ENCODE measurements at places on chromosomes 12 and 14. TPM values are rescaled to one million over a fixed set of nuclear protein-coding genes. Genes with fewer than 3 reads are reported as not detected.

The DAZAP2 gene
- total RNA-seq: 138 TPM

GRCh38 chr14:22338917-22339715, 249.9 kb downstream of the DAD1 start:
- H3K27ac ChIP-seq: no peak overlapping the region
- no peaks in the 10 kb centered on the region for H3K36me3 ChIP-seq
- H3K4me1 ChIP-seq: peaks cover 2% of the 10 kb centered on the region
- DNase-seq: peak; percentile 11

The IAPP gene
- not detected for total RNA-seq

GRCh38 chr12:107361970-107362369, 268.6 kb upstream of the CRY1 start:
- H3K27me3 ChIP-seq: no peaks in the 10 kb centered on the region
- H3K36me3 ChIP-seq: no peaks in the 10 kb centered on the region
- no peak overlapping the region for H3K4me3 ChIP-seq
- peaks cover 10% of the 10 kb centered on the region for H3K4me1 ChIP-seq

The LMNTD1 gene
- not detected for total RNA-seq

GRCh38 chr12:50859621-50860310, 17.0 kb downstream of the TMPRSS12 start:
- H3K36me3 ChIP-seq: no peaks in the 10 kb centered on the region
- H3K4me1 ChIP-seq: no peaks in the 10 kb centered on the region
- H3K27me3 ChIP-seq: no peaks in the 10 kb centered on the region
- no peak overlapping the region for H3K4me3 ChIP-seq

- no peaks in the 10 kb centered on the region for H3K36me3 ChIP-seq
- no peak for DNase-seq
- H3K27me3 ChIP-seq: no peaks in the 10 kb centered on the region
- no peak overlapping the region for H3K27ac ChIP-seq
- H3K4me1 ChIP-seq: peaks cover 8% of the 10 kb centered on the region
Observed at GRCh38 chr14:56137849-56138248, 19.6 kb downstream of the PELI2 start.

GRCh38 chr12:101939856-101940265, 62.5 kb downstream of the DRAM1 start:
- no peak overlapping the region for H3K27ac ChIP-seq
- H3K4me3 ChIP-seq: no peak overlapping the region
- no peaks in the 10 kb centered on the region for H3K36me3 ChIP-seq
- peak; percentile 87 for DNase-seq

DNA sequence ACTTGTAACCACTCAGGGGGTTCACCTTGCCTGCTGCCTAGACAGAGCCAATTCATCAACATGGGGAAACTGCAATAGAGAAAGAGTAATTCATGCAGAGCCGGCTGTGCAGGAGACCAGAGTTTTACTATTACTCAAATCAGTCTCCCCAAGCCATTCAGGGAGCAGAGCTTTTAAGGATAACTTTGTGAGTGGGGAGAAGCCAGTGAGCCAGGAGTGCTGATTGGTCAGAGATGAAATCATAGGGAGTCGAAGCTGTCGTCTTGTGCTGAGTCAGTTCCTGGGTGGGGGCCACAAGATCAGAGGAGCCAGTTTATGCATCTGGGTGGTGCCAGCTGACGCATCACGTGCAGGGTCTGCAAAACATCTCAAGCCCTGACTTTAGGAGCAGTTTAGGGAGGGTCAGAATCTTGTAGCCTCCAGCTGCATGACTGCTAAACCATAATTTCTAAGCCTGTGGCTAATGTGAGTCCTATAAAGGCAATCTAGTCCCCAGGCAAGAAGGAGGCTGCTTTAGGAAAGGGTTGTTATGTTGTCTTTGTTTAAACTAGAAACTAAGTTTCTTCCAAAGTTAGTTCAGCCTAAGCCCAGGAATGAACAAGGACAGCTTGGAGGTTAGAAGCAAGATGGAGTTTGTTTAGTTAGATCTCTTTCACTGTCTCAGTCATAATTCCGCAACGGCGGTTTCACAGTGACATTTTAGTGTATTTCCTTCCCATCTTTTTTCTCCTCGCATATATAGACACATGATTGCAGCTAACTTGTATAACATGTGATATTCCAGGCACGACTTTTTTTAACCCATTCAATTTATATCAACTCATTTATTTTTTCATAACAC, 68.9 kb upstream of the NCOR2 start:
- DNase-seq: peak; percentile 64
- peaks cover 13% of the 10 kb centered on the region for H3K4me1 ChIP-seq

The LRCOL1 gene
- not detected for total RNA-seq

The FGF23 gene
- not detected for total RNA-seq

DNA sequence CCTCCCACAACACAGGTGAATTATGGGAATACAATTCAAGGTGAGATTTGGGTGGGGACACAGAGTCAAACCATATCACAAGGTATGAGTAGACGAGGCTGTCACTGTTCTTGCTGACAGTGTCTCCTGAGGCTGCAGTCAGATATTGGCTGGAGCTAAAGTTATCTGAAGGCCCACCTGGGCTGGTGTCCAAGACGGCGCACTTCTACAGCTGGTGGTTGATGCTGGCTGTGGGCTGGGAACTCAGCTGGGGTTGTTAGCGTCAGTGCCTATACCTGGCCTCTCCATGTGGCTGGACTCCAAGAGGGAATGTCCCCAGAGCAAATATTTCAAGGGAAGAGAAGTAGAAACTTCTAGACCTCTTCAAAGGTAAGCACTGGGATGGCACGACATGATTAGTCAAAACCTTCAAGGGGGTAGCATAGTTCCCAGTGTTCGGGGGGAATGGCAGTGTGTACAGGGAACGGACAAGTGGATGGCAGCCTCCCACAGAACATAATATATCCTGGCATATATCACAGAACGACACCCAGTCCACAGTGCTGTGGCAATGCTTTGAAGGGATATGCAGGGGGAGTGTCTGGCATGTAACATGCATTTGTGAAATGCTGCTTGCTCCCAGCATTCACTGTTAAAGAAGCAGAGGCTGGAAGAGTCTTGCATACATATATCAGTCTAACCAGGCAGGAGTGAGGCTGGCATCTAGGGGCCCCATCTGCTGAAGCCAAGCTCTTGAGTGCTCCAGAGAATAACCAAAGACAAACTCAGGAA, 126.7 kb upstream of the RFLNA start:
- no peak overlapping the region for H3K27ac ChIP-seq
- H3K4me1 ChIP-seq: no peaks in the 10 kb centered on the region

- no peaks in the 10 kb centered on the region for H3K27me3 ChIP-seq
- no peak overlapping the region for H3K4me3 ChIP-seq
- no peak overlapping the region for H3K27ac ChIP-seq
- H3K4me1 ChIP-seq: no peaks in the 10 kb centered on the region
- DNase-seq: no peak
- no peaks in the 10 kb centered on the region for H3K36me3 ChIP-seq
Observed at GRCh38 chr12:77746096-77746495, 84.6 kb upstream of the NAV3 start.

DNA sequence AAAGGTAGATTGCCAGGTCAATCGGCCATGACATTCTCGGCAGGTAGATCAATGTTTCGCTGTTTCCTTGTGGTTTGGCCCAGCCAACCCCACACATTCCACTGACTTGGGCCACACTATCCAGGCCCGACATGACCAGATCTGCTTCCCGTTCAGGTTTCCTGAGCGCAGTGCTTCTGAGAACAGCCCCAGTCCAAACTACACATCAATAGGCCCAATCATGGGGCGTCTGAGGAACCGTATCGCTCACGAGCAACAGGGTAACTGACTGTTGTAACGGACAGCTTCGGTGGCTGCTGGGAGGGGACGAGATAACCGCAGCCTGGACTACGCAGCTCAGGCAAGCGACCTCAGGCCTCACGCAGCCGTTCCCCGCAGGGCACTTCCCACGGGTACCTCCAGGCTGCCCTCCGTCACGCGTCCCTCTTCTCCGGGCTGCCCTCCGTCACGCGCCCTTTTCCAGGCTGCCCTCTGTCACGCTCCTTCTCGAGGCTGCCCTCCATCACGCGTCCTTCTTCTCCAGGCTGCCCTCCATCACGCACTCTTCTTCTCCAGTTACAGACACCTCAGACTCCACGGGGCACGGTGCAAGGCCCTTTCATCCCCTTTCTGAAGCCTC, 14.7 kb downstream of the ZNF605 start:
- no peak overlapping the region for H3K27ac ChIP-seq
- H3K27me3 ChIP-seq: no peaks in the 10 kb centered on the region
- DNase-seq: no peak
- H3K4me3 ChIP-seq: no peak overlapping the region
- peaks cover 27% of the 10 kb centered on the region for H3K36me3 ChIP-seq

- no peaks in the 10 kb centered on the region for H3K27me3 ChIP-seq
- H3K27ac ChIP-seq: no peak overlapping the region
- no peaks in the 10 kb centered on the region for H3K36me3 ChIP-seq
- H3K4me3 ChIP-seq: no peak overlapping the region
- peaks cover under 1% of the 10 kb centered on the region for H3K4me1 ChIP-seq
Observed at GRCh38 chr14:24088095-24088494, 6.0 kb upstream of the PCK2 start.

GRCh38 chr12:26135571-26135970, 10.7 kb upstream of the BHLHE41 start:
- DNase-seq: no peak
- no peak overlapping the region for H3K4me3 ChIP-seq
- H3K27me3 ChIP-seq: peaks cover 5% of the 10 kb centered on the region
- H3K4me1 ChIP-seq: no peaks in the 10 kb centered on the region
- H3K27ac ChIP-seq: no peak overlapping the region
- H3K36me3 ChIP-seq: no peaks in the 10 kb centered on the region

GRCh38 chr14:31465111-31465510, 7.8 kb upstream of the DTD2 start:
- no peaks in the 10 kb centered on the region for H3K36me3 ChIP-seq
- no peaks in the 10 kb centered on the region for H3K27me3 ChIP-seq
- no peak for DNase-seq

The POTEG gene
- total RNA-seq: not detected

GRCh38 chr12:24212496-24212895, 263.0 kb upstream of the SOX5 start:
- H3K27ac ChIP-seq: no peak overlapping the region
- no peaks in the 10 kb centered on the region for H3K4me1 ChIP-seq
- H3K36me3 ChIP-seq: no peaks in the 10 kb centered on the region
- no peak for DNase-seq

GRCh38 chr14:102764220-102764671, 13.0 kb upstream of the TRAF3 start:
- peaks cover 24% of the 10 kb centered on the region for H3K4me1 ChIP-seq
- H3K27ac ChIP-seq: no peak overlapping the region
- no peaks in the 10 kb centered on the region for H3K36me3 ChIP-seq

The KRT6C gene
- not detected for total RNA-seq
